MCF 10A (cell line): ENCODE measurements at places on chromosomes 3 and 15. TPM values are rescaled to one million over a fixed set of nuclear protein-coding genes. Genes with fewer than 3 reads are reported as not detected.

The SNX33 gene
- total RNA-seq, result 14.3 and 15.2 TPM in 2 replicates

- DNase-seq, result no peak
Measured at GRCh38 chr3:143145906-143146305, 26.3 kb downstream of the CHST2 start.

DNA sequence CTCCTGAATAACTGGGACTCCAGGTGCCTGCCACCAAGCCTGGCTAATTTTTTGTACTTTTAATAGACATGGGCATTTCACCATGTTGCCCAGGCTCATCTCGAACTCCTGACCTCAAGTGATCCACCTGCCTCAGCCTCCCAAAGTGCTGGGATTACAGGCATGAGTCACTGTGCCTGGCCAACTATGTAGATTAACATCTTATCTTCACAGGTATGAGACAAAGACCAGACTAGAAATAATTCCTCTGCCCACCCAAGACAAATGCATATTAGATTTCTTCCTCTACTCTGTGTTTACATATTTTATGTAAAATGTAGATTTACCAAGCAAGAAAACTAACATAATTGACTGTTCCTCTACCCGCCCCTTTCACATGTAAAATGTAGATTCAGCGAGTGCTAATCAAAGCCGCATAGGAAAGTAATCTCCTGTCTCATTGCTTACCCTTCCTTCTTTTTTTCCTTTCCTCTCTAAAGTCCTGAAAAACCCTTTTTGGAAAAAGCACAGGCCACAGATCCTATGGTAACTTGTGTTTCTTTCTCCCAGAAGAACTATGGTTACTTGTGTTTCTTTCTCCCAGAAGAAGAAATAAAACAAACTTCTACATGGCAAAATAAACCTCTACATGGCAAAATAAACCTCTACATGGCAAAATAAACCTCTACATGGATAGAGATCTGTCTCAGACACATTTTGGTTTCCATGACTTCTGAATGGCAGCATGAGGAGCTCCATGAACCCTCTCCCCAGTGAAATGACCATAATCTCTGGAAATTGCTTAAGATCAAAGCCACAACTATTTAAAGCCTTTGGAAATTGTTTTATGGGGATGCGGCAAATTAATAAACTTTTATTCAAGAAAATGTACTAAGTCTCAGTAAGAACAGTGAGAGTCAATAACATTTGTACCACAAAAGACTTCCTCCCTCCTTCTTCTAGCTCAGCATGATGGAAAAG is 9.1 kb upstream of the ABHD2 start:
- no peak for DNase-seq

DNA sequence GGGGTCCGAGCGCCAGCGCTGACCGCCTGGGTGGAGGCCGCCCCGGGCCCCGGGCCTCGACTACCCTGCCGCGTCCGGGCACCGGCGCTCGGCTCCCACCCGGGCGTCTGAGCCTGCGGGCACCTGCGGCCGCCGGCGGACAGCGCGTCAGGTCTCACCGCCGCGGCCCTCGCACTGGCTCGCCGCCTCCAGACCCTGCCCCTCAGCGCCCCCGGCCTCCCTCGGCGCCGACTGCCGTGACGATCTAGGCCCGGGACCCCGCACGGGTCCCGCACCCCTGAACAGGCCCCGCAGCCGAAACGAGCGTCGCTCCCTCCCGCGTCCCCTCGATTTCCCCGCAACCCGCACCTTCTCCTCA is 297 bp downstream of the PRC1 start:
- DNase-seq, result no peak

DNA sequence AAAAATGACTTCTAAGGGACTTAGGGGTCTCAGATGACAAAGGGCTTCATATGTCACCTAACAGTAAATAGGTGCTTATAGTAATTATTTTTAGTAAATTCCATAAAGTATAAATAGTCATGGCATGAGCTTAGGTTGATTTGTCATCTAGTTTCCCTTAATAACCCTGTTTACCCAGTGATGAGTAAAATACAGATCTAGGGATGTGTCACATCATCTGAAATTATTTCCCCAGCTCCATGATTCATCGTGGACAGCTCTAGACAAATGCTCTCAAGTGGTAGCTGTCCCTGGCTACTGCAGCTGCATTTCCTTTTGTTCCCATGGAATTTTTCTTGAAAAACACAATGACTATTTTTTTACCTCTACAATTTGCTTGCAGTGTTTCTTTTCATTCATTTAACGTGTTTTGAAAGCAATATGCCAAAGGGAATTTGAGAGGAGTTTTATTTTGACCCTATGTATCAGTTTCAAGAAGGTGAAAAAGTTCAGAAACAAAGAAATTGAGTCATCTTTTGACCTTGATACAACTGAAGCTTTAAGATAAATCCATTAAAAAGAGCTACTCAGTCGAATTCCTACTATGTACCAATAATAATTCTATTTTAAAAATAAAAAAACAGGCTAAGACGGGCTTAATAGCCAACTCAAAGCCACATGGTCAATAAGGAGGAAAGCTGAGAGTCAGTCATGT is 241.6 kb downstream of the KCNMB2 start:
- peak; percentile 68 for DNase-seq

DNA sequence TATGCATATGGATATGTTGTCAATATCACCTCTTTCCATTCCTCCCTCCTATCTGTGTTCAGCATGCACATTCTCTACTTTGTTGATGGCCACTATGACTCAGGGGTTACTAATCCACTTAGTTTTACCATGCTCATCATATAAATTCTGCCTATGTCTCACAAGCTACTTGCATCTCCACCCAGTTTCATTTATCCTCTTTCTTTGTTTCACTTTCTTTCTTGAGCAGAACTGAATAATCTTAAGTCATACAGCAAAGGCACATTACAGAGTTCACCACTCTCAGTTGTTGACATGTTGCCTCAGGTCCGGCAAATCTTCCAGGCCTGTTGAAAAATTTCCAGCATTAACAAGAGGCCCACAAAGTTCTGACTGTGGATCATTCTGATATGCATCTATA is 71.5 kb downstream of the SSR3 start:
- DNase-seq, result peak; percentile 60
